Lower leg skin (tissue), 4 donors: ENCODE measurements at places on chromosomes 11 and 22. TPM values are rescaled to one million over a fixed set of nuclear protein-coding genes. Genes with fewer than 3 reads are reported as not detected.

DNA sequence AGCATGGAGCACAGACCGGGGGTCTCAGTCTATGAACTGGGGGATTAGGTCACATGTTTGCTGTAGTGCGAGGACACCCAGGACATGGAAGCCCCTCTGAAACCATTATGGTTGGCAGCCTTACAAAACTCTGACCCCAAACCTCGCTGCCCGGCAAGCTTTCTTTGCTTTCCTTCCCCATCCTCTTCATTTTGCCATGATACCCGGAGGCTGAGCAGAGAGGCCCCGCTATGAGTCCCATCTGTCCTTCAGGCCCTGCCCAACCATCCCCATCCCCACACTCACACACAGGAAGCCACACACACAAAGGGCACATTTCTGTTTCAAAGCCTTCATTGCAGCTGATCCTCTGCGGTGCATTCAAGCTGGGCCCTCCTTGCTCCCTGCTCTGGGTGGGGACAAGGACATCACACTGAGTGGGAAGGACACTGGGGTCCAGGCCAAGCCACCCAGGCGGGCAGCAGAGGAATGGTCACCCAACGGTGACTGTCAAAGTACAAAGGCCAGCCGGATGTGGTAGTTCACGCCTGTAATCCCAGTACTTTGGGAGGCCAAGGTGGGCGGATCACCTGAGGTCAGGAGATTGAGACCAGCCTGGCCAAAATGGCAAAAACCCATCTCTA is 176.5 kb downstream of the CTTN start:
- no peak for DNase-seq

DNA sequence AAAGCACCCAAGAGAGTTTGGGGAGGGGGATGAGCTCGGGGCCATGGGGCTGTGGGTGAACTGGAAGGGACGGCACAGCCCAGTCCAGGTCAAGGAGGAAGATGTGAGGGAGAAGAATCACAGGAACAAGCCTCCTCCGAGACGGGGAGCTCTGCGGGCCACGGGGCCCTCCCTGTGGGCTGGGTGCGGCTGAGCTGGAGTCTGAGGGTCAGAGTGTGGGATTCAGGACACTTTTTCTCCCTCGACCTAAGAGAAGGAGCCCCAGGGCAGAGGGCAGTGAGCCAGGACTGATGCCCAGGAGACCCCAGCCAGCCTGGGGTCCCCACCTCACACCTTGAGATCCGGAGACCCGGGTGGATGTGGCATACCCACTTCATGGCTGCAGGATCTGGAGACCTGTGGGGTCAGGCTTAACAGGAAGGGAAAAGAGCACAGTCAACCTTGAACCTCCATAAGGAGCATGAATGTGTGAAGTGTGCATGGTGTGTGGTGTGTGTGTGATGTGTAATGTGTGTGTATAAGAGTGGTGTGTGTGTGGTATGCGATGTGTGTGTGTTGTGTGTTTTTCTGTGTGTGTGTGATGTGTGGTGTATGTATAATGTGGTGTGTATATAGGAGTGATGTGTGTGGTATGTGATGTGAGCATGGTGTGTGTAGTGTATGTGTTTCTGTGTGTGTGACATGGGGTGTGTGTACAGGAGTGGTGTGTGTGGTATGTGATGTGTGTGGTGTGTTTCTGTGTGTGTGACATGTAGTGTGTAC is 504.6 kb downstream of the BRD1 start:
- peak; percentile 56 for DNase-seq

GRCh38 chr11:122954455-122954854 is 27.2 kb downstream of the BSX start:
- no peak for DNase-seq

DNA sequence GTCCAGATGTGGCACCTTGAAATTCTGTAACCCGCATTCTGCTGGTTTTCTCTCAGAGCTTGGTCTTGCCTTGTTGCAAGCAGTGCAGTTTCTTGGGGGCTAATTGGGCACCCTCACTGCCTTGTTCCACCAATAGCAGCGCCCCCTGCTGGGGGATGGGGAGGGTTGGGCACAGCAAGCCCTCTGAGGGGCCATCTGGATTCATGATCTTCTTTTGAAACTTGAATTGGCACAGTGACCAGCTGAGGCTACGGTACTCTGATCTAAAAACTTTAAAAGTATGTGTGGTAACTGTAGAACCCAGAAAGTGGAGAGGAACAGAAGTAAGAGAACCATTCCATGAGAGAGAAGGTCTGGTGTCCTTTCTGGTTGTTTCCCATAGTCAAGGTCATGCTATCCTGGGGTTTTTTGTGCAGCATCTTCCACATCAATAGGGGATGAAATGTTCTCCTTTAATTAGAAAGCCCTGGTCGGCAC is 64.2 kb downstream of the MED15 start:
- no peak for DNase-seq

DNA sequence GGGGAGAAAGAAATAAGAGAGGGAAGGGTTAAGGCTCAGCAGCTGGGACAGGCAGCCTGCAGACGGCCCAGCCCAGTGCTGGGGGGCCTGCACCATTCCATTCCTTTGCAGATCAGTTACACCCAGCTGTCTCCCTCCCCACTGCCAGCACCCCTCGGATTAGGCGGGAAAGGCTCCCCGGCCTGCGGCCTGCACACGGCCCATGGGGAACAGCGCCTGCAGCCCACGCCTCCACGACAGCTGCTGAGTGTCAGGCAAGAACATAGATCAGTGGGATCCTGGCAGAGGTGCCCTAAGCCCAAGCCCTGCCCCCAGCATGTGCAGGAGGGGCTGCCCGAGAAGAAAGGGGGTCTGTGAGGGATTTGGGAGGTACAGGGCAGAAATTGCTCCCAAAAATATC is 65.8 kb upstream of the MYOD1 start:
- peak; percentile 68 for DNase-seq

Gene CUL5
- 30.1 TPM for total RNA-seq

Gene NAALAD2
- total RNA-seq, result 0.49 TPM

Gene MOGAT2
- 12.6 TPM for total RNA-seq
